ENCODE measurements at places on chromosomes 6 and 20.

GRCh38 chr20:51272401-51272800 lies 249.5 kb upstream of the KCNG1 start:
- no peak for DNase-seq

- DNase-seq, result no peak
Observed at GRCh38 chr6:136782021-136782770, 10.1 kb downstream of the MAP3K5 start.

GRCh38 chr20:23235173-23236027 lies 115.2 kb upstream of the NXT1 start:
- DNase-seq, result no peak

GRCh38 chr20:39899881-39900280 lies 789.2 kb downstream of the MAFB start:
- no peak for DNase-seq

DNA sequence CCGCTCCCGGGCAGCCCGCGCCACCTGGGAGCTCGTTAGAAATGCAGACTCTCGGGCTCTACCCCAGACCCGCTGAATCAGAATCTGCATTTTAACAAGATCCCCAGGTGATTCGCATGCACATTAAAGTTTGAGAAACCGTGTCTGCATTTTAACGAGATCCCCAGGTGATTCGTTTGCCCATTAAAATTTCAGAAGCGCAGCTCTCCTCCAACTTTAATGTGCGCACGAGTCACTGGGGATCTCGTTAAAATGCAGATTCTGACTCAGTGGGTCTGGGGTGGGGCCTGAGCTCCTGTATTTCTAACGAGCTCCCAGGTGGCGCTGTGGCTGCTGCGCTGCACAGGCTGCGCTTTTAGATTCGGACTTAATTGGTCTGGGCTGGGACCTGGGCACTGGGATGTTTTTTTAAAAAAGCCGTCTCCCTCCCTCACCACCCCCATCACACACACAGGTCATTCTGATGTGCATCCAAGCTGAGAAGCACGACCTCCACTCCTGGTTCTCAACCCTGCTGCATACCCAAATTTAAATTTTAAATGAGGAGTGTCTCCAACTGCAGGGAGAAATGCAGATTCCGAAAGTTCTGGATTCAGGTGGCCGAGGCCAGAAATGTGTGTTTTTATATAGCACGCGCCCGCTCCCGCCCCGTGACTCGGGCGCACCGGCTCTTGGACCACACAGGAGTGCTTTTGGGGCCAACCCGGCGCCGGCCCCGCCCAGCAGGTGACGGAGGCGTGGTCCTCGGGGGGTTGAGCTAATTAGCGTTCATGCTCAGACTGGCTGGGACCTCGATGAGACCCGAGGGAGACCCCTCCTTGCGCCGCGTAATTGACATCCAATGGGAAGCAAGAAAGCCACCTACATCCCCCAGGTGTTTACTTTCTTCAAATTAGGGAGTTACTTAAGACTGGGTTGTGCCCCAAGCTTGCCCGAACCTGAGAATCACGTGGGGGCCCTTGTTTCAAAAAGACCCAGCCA lies 85.8 kb downstream of the ZFP64 start:
- DNase-seq, result no peak

GRCh38 chr6:16392010-16392409 lies 153.6 kb downstream of the GMPR start:
- no peak for DNase-seq

GRCh38 chr20:20363434-20363798 lies 4.5 kb upstream of the INSM1 start:
- DNase-seq, result no peak

GRCh38 chr6:6714953-6715352 lies 126.4 kb downstream of the LY86 start:
- no peak for DNase-seq

DNA sequence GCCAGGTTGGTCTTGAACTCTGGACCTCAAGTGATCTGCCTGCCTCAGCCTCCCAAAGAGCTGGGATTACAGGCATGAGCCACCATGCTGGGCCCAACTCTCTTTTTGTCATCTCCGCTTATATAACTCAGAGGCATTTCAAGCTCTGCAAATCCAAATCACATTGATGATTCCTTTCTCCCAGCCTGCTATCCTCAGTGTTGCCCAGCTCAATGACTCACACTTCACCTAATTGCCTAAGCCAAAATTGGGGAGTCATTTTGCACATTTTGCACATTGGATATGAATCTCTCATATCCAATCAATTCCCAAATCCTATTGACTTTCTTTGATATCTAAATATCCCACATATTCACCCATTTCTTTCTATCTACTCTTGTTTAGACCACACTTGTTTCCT lies 3.9 kb downstream of the UTRN start:
- DNase-seq, result no peak

DNA sequence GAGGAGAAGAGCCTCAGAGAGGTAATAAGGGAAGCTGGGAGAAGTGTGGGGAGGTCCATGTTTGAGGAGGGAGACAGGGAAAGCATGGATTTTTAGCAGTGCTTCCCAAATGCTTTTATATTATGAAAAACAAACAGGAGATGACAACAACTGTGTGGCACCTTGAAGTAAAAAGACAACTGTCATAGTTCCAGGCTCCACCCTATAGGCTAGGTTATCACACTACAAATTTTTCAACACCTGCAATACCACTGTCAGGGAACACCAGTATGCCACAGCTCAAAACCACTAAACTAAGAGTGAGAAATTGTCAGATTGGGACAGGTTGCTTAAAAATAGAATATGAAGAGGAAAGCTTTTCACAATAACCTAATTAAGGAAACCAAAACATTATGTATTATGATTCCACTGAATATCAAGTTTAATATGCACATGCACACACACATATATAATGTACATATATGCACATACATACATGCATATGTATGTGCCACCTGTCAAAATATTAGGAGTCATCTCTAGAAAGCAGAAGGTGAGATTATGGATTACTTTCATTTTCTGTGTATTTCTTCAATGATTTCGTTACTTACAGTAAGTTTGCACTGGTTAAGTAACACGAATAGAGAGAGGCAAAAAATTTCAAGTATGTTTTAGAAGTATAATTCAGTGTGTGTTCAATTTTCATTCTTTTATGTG lies 261.2 kb downstream of the PTPRK start:
- DNase-seq, result no peak

DNA sequence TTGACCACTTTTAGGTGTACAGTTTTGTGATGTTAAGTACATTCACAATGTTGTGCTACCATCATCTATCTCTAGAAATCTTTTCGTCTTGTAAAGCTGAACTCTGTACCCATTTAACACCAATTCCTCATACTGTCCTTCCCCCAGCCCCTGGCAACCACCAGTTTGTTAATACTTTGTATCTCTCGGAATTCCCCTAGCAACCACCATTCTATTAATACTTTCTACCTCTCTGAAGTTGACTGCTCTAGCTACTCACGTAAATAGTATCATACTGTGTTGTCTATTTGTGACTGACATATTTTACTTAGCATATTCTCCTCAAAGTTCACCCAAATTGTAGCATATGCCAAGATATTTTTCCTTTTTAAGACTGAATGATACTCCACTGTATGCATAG lies 82.3 kb upstream of the CLDN20 start:
- DNase-seq, result no peak

DNA sequence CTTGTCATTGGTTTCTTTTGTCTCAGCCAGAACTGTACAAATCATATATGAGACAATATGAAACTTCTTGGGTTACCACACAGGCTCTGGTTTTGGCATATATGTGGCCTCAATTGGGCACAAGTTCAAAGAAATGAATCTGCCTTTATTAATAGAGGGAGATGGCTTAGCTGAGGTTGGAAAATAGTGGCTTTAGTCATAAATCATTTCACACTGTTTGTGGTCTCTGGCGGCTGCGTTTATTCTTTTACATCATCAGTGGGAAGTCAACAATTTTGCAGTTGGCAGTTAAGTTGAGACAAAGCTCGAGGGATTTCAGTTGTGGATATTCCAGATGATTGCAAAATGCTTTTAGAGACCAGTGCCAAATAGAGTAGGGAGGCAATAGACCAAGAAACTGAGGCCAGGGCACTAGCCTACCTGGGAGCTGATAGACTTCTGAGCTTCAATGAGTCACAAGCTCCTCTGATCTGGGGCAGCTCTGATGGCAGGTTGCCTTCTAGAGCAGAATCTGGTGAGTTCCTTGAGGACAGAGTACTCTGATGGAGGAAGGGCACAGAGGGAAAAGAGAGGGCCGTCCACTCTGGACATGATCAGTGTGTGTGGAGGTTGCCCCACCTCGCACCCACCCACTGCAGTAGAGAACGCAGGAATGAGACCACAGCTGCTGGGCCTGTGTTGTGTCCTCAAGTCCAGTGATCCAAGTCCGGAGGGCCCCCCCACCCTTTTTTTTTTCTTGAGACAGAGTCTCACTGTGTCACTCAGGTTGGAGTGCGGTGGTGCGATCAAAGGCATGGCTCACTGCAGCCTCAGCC lies 73.5 kb downstream of the ARMC2 start:
- no peak for DNase-seq

GRCh38 chr6:127058936-127059335 lies 59.5 kb upstream of the RSPO3 start:
- no peak for DNase-seq

DNA sequence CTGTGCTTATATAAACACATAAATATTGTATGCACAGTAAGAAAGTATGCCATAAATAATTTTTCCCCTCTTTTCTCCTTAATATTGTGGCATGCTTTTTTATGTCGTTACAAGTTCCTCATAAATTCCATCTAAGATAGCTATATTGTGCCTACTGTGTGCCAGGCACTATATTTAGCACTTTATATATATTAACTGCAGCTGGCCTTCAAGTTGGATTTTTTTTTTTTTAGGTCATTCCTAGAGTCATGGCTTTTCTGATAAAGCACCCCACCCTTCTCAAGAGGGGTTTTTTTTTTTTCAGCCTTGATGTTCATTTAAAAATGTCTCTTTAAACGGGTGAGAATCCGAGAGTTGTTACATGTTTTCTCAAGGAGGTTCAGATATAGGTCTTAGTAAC lies 42.8 kb upstream of the RNF8 start:
- DNase-seq, result no peak

DNA sequence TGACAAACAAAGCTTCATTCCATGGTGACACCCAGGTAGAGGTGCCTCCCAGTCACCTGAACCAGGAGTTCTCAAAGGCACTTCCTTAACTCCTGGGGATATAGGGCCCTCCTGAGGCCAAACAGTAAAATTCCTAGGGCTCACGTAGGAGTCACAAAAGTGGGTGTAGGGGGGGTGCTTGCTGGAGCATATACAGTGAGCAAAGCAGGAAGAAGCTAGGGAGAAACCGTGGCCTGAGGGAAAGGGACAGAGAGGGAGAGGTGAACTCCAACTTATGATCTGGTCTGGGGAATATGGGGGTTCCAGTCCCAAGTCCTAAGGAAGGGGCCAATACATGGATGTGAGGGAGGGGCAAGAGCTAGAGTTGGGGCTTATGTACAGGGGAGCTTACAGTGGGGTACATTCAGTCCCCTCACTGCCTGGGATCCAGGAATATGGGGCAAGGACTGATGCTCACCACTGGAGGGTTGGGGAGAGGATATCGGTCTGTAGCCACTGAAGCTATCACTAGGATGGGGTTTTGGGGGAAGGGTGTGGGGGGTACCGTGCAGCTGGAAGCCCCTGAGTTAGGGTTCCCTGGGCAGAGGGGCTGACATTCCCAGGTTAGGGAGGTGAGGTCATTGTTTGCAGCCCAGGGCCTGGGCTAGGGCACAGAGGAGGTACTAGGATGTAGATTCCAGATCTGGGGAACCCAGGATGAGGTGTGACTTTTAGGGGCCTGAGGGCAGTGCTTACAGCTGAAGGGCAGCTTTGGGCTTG lies 950 bp downstream of the PEDS1 start:
- no peak for DNase-seq

DNA sequence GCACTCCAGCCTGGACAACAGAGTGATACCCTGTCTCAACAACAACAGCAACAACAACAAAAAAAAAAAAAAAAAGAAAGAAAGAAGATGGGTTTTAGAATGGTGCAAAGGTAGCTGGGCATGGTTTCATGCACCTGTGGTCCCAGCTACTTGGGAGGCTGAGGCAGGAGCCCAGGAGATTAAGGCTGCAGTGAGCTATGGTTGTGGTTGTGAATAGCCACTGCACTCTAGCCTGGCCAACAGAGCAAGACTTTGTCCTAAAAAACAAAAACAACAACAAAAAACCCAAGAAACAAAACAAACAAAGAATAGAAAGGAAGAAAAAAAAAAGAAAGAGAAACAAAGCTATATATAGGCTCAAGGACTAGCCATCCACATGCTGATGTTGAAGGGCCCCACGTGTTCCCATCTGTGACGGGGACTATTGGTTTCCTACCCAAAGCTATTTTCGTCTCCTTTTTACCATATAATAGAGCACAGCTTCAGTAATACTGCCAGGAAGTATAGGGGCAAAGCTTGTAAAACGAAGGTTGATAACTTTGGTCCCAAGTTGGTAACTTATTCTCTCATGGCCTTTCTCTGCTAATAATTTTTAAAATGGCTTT lies 7.9 kb upstream of the EEF1E1 start:
- no peak for DNase-seq

DNA sequence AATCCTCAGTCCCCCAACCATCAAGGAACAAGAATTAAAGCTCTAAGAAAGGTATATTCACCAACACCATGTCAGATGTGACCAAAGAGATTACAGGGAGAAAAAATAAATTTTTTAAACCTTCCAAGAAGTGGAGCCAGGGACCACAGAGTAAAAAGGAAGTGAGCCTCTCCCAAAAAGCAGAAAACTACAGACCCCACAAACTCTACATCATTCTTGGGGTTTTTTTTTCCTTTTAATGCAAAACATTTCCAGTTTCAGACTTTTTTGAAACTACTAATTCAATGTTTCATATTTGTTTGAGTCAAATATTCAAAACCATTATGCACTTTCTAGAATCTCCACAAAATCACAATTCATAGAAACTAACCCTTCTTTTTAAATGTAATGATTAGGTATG lies 6.8 kb upstream of the IL17F start:
- no peak for DNase-seq

- no peak for DNase-seq
Observed at GRCh38 chr20:63702036-63702665, 5.6 kb downstream of the ARFRP1 start.

DNA sequence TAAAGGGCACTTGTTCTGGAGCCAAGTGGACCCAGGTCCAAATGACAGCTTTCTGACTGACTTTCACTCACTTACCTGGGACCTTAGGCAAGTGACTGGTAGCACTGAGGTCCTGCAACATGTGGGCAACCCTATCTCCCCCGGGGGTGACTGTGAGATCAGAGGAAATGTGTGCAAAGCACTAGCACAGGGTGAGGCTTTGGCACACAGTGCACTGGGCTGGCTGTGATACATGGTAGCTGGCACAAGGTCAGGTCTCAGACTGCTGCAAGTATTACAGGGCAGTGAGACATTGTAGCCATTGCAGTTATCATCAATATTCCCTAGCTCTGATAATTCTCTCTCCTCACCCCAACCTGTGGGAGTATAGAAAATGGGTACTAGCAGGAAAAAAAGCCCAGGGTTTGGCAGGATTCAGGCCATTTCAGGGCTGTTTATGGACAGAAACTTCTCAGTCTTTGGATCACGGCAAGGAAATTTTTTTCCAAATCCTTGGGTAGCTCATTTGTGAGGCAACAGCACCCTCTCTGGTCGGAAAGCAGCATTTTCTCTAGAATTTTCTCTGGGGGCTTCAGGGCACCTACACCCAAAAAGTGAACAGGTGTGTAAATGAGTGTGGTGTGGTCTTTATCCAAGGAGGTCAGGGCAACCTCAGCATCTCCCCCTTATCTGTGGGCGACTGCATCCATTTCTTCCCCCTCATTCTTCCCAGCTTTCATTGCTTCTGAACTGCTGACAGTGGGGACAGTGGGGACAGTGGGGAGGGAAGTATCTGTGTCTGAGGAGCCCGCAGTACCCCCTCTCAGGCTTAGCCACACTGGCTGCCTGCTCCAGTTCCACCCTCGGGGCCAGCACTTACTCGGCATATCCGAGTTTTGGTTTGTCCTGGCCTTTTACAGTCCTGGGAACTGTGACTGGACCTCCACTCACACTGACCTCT lies 148.7 kb upstream of the PHACTR3 start:
- DNase-seq, result no peak
